ENCODE measurements at places on chromosomes 13 and 19.
A peak's percentile ranks its signal among the peaks of the same experiment; 100 is the strongest.

DNA sequence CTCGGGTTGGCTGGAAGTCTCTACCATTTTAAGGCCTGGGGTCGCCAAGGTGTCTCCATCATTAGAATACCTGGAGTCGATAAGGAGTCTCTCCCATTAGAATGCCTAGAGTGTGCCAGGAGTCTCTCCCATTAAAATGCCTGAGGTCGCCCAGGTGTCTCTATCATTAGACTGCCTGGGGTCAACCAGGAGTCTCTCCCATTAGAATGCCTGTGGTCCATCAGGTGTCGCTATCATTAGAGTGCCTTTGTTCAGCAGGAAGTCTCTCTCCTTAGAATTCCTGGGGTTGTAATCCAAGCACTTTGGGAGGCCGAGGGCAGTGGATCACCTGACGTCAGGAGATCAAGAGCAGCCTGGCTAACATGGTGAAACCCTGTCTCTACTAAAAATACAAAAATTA is 1533.0 kb downstream of the UQCRFS1 start:
- no peak for DNase-seq

- DNase-seq: peak; percentile 71
Observed at GRCh38 chr19:58538257-58539168, 5.4 kb upstream of the TRIM28 start.

GRCh38 chr19:29266001-29266400 is 53.0 kb upstream of the UQCRFS1 start:
- no peak for DNase-seq

GRCh38 chr19:16594131-16594586 is 21.9 kb upstream of the SLC35E1 start:
- DNase-seq: peak; percentile 71

GRCh38 chr13:46895381-46895780 is 1.5 kb downstream of the HTR2A start:
- DNase-seq: no peak

- DNase-seq: peak; percentile 53
Observed at GRCh38 chr13:35157143-35157755, 215.2 kb downstream of the NBEA start.

DNA sequence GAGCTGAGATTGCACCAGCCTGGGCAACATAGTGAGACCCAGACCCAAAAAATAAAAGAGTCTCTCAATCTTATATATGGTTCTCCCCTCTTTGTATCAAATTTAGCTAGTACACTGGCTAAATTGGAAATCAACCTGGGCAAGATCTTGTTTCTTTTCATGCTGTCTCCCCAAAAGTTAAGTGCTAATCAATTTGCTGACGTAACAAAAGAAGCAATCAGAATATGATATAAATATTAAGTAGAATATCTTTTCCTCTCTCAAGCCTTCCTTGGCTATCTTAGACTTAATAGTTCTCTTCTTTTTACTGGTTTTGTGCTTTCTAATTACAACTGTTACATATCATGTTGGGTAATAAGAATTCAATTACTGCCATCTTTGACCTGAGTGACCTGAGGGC is 258.9 kb downstream of the KCNRG start:
- DNase-seq: no peak

DNA sequence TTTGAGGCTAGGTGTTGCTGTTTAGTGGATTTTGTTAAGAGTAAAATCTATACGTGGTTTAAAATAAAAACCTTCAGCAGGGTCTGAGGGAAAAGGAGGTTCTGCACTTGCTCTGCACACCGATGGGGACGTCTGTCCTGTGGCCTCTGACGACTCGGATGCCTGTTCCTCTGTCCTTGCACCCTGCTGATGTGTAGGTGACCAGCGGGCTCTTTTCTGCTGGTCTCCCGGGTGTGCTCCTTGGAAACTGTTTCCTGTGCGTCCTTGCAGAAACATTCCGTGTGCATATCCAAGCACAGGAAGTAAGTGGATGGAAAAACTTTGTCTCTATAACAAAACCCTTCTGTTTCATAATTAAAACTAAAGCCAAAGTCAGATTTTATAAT is 3.8 kb downstream of the ATP4B start:
- no peak for DNase-seq

- no peak for DNase-seq
Observed at GRCh38 chr19:44807652-44808462, 1.0 kb upstream of the BCAM start.

DNA sequence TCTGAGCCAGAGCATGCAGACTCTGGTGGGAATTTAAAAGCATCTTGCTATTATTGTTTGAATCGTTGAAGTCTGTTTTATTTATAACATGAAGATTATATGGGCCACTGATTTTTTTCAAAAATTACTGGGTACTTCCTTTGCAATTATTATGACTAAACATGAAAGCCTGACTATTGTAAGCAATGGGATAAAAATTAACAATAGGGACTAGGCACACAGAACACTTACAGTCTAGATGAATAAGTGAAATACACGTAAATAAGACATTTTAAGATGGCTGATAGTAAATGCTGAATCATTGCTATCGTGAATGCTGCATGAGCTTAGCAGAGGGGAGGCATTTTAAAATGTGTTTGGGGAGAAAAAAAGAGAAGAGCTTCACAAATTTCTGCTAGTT is 81.0 kb upstream of the MAB21L1 start:
- no peak for DNase-seq

- DNase-seq: no peak
Observed at GRCh38 chr19:7471696-7472615, 16.9 kb downstream of the PEX11G start.

- DNase-seq: no peak
Observed at GRCh38 chr13:31000889-31001288, 68.4 kb downstream of the TEX26 start.

- DNase-seq: no peak
Observed at GRCh38 chr19:34596989-34597388, 80.0 kb downstream of the SCGB2B2 start.

- no peak for DNase-seq
Observed at GRCh38 chr13:110648146-110648819, 32.9 kb downstream of the NAXD start.

- no peak for DNase-seq
Observed at GRCh38 chr13:21541980-21542379, 62.0 kb downstream of the MICU2 start.

GRCh38 chr13:111966933-111967332 is 100.0 kb upstream of the SOX1 start:
- no peak for DNase-seq
